Stimulated activated CD8-positive, alpha-beta memory T cell treated with anti-CD3 and anti-CD28 coated beads, Interleukin-4, amount 100 ng/mL, for 1 hour (primary cell): ENCODE measurements at places on chromosomes 5 and 9.

- no peak for DNase-seq
Measured at GRCh38 chr5:27450607-27451006, 412.2 kb upstream of the CDH9 start.

DNA sequence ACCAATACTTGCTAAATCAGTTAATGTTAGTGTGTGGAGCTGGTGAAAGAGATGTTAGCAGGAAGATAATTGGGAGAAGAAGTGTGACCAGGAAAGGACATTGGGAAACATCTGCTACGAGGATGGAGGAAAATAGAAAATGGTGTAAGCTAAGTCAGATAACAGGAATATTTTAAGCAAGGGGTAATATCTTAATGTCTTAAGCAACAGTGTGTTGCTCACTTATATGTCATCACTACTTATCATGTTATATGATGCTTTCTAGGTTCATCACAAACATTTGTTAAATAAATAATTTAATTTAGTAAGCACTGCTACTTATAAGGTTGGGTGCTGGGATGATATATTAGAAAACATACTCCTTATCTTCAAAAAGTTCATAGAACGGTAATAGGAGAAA is 326.1 kb downstream of the EDIL3 start:
- DNase-seq: no peak

GRCh38 chr5:61055434-61056006 is 106.7 kb downstream of the SMIM15 start:
- no peak for DNase-seq

- no peak for DNase-seq
Measured at GRCh38 chr5:79992891-79993657, 2.0 kb upstream of the MTX3 start.

DNA sequence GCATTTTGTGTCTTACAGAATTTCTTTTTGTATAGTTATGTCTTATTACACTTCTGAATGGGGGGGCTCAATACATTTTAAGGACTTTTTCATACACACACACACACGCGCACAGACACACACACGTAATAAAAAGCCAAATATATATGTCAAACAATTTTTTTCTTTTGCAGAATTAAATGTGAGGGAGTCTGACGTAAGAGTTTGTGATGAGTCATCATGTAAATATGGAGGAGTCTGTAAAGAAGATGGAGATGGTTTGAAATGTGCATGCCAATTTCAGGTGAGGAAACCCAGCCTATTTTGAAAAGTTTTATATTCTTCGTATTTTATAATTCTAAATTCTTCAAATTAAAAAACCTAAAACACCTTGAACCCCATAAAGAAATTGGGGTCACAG is 25.6 kb downstream of the TMEFF1 start:
- DNase-seq: no peak

DNA sequence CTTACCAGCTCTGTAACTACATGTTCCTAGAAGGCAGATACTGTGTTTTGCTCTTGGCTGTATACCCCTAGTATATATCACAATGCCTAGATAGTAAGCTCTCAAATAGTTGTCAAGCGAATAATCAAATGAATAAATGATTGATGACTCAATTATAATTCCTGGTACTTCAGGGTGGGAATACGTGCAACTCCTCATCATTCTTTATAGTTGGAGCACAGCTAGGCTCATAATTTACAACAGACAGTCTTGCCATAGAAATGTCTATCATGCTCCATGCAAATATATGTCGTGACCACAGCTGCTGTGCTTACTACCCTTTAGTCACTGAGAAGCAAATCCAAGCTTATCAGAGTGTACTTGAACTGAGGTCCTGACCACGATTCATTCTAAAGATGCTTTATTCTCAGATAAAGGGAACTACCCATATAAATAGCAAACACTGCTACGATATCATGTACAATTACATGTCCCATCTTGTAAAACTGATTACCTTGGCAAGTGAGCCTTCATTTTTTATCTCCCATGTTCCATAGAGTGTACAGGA is 52.1 kb downstream of the STRBP start:
- DNase-seq: no peak

GRCh38 chr9:125239631-125240597 is 1.2 kb downstream of the HSPA5 start:
- no peak for DNase-seq

GRCh38 chr5:142420561-142421227 is 95.9 kb upstream of the SPRY4 start:
- no peak for DNase-seq

GRCh38 chr5:151923866-151924476 is 680 bp downstream of the GLRA1 start:
- DNase-seq: no peak

- no peak for DNase-seq
Measured at GRCh38 chr5:141707510-141707909, 25.5 kb upstream of the ARAP3 start.

GRCh38 chr5:150057052-150057451 is 29.3 kb downstream of the CSF1R start:
- no peak for DNase-seq

DNA sequence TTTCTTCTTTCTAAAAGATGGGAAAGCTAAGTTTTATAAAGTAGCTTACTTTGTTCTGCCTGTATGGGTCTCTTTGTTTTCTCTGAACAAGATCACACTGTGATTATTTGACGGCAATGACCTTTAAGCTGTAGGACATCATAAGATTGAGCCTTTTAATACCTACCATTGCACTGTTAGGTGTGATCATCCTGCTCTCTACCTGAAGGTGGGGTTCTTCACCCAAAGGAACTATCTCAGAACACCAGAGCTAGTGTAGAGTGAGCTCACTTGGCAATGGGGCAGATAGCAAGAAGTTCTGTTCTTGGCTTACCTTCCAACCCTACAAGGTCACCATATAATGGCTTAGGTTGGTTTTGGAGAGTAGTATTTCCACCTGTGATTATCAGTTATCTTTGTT is 200.2 kb downstream of the SPATA31D1 start:
- no peak for DNase-seq

DNA sequence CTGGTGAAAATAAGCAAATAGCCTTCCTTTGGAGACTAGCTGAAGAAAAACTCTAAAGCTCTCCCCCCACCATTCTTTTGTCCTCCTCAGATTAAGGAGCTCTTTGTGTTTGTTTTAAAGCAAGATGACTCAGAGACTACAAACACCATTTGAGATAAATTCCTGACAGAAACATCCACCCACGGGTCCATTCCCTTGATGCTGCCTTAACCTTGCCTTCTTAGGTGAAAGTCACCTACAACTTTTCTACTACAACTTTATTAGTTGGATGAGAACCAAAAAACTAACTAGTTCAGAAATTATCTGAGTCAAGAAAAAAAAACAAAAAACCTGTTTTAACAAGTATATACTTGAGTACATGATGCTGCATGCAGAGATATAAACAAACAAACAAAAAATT is 831.1 kb downstream of the NR2F1-AS1 start:
- no peak for DNase-seq

GRCh38 chr5:35031276-35031675 is 16.5 kb downstream of the AGXT2 start:
- DNase-seq: no peak

- no peak for DNase-seq
Measured at GRCh38 chr5:143126174-143127019, 277.1 kb downstream of the NR3C1 start.

GRCh38 chr5:23494558-23494957 is 12.9 kb upstream of the PRDM9 start:
- no peak for DNase-seq

DNA sequence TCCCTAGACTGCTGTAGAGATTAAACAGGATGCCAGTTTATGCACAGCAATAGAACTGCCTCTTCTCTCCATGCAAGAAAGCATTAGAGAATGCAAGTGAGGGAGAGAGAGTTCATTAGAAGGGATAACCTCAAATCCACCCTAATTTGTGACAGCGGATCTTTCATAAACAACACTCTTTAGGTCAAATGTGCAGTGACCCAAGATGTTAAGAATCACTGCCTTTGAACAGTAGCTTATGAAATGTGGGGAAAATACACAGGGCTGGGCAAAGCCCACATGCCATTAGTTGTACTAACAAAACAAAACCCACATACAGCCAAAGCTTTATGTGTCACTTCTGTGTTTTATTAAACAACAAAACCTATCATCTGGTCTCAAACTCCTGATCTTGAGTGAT is 36.2 kb upstream of the POU4F3 start:
- no peak for DNase-seq

DNA sequence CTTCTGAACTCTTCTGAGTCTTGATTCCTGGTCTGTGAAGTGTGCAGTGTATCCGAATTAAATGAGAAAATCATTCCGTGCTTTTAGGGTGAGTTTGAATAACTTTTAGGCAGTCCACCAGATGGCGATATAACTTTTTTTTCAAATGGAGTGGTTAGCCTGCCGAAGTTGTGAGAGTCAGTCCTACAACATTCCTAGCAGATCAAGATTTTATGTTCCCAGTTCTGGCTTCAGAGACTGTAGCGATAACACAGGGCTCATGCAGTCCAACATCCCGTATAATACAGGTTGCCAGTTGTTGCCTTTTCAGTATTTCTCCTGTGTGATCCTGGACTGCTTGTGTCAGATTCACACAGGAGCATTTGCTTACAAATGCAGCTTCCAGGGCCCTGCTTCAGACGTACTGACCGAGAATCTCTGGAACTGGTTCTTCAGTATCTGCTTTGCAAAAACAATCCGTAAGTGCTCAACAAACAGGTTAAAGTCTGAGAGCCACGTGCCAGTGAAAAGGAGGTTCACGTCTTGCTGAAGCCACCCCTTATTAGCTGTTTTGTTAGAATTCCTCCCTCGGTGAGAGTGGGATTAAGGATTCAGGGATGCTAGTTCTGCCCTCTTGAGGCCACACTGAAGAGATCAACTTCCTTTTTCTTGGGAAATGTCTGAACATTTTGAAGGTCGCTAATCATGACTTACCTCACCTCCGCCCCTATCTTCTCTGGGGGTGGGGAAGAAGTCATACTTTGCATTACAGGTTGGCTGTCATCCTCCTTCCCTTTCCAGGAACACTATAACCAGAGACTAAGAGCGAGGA is 22.8 kb downstream of the SMIM3 start:
- DNase-seq: no peak

GRCh38 chr9:90914868-90915483 is 113.4 kb downstream of the SYK start:
- peak; percentile 32 for DNase-seq

DNA sequence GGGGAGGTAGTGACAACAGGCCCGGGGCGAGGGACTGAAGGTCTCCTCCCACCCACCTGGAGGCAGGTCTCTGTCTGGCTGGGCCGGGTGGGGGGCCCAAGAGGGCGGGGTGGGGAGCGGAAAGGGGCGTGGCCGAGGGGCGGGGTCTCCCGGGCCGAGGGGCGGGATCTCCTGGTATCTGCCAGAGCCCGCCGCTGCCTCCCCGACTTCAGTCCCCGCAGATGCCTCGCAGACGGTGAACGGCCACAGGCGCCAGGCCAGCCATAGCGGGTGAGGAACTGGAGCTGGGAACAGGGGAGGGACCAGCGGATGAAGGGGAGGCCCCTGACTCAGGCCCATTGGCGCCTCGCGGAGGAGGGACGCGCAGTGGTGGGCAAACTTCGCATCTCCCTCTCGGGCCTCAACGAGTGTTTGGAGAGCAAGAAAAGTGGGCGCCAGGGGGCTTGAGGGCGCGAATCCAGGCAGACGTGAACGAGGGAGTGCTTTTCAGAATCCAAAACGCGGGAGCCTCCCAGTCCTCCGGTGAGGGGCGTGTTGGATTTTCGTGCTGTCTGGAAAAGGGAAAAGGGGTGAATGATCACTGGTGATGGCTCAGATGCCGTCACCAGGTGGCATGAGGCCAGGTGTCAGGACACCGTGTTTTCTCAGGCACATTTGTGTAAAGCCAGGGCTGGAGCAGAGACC is at the start of gene ADGRD2:
Gene ADGRD2, plus strand, starts transcription at position 211 of the 684 bp plus-strand sequence. CDS start 1,216 bp downstream, outside the sequence.
- no peak for DNase-seq

- DNase-seq: no peak
Measured at GRCh38 chr5:169222934-169223594, 77.9 kb downstream of the SLIT3 start.

DNA sequence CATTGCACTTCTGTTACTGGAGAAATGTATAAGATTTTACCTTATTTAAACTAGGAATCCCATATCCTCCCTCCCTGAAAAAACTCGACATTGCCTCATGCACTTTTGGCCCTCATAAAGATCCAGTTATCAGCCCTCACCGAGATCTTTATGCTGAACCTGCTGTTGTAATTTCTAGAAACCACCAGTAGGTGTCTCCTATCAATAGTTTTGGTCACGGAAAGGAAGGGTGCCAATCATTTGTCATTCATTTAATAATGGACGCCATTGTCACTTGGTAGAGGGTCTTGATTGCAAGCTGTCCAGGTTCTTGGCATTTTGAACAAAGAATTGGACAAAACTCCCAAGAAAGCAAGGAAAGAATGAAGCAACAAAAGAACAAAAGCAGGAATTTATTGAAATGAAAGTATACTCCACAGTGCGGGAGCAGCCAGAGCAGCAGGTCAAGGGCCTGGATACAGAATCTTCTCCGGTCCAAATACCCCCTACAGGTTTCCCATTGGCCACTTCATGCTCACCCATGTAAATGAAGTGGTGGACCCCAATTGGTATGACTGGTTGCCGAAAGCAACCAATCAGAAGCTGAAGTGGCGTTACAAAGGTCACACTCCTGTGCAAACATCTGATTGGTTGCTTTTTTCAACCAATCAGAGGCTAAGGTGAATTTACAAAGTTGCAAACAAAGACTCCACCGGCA is 524.3 kb downstream of the PSAT1 start:
- DNase-seq: no peak

DNA sequence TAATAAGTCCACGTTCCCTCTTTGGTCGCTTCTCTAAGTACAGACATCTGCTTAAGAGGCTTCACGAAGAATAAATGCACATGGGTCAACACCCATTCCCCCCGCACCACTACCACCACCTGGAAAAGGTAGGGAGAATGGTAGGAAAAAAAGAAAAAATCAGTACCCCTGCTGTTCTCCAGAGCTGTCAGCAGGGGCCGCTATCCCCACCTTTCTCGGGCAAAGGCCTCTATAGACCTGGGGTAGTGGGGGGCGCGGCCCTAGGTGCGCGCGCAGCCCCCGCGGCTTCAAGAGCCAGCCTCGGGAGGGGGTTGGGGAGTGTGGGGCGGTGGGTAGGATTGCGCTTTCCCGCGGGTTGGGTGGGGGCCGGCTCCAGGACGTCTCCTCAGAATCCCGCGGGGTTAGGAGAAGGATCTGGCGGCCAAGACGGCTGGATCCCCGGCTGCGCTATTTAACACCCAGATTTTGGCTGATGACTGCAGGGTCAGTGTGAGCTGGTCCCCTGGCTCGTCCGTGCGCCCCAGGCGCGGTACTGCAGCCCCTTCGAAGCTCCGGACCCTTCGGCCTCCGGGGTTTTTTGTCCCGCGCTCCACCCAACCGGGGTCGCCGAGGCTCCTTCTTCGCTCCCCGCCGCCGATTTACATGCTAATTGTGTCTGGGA is 1.6 kb upstream of the SEMA6A start:
- DNase-seq: no peak

- DNase-seq: no peak
Measured at GRCh38 chr5:124074500-124074899, 562.5 kb downstream of the CSNK1G3 start.

GRCh38 chr5:14831006-14831338 is 40.6 kb downstream of the ANKH start:
- no peak for DNase-seq

- no peak for DNase-seq
Measured at GRCh38 chr9:133996531-133997520, 4.7 kb upstream of the VAV2 start.
